GM03348 (cell line): ENCODE measurements at places on chromosomes 5 and 9.

DNA sequence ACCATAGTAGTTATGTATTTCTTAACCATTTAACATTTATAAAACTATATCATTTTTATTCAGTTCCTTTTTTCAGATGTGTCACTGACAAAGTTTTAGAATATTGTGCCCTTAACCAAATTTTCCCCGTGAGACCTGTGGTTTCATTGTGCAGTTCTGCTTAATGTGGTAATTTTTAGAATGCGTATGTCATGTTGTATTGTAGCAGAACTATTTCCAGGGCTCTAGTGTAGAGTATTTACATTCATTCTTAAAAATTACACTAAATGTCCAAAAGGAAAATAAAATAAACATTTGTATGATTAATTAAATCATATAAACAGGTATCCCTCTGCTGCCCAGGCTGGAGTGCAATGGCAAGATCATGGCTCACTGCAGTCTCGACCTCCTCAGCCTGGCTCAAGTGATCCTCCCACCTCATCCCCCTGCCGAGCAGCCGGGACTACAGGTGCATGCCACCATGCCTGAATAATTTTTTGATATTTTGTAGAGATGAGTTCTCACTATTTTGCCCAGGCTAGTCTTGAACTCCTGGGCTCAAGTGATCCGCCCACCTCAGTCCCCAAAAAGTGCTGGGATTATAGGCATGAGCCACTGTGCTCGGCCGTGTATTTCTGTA, 15.4 kb downstream of the SERINC5 start:
- DNase-seq = no peak

GRCh38 chr9:134179918-134180785, 15.8 kb upstream of the RNU6ATAC start:
- no peak for DNase-seq

DNA sequence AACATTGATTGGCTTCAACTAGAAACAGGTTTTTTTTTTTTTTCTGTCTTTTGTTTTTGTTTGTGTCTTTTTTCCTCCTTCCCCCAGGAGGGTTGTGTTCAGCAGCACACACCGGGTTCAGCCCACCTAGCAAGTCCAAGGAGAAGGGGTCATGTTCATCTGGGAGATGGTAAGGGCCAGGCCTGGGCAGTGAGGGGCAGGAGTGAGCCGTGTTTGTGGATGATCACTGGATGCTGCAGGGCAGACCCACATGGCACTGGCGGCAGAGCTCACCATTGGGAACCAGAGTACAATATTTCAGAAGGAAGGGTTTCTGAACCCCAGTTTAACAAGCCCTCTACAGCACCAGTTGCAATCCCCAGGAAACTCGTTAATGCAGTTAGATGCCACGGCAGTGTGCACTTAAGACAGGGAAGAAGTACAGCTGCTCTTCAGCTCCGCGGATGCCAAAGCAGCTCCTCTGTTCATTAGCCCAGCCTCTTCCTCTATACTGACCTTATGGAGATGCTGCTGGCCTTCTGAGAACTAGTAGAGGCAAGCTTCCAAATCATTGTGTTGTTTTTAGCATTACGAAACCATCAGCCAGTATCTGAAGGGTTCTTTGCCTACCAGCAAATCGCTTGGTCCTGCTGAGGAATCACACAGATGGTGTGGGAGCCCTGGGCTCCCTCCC, 508.2 kb upstream of the WWC1 start:
- DNase-seq = no peak

DNA sequence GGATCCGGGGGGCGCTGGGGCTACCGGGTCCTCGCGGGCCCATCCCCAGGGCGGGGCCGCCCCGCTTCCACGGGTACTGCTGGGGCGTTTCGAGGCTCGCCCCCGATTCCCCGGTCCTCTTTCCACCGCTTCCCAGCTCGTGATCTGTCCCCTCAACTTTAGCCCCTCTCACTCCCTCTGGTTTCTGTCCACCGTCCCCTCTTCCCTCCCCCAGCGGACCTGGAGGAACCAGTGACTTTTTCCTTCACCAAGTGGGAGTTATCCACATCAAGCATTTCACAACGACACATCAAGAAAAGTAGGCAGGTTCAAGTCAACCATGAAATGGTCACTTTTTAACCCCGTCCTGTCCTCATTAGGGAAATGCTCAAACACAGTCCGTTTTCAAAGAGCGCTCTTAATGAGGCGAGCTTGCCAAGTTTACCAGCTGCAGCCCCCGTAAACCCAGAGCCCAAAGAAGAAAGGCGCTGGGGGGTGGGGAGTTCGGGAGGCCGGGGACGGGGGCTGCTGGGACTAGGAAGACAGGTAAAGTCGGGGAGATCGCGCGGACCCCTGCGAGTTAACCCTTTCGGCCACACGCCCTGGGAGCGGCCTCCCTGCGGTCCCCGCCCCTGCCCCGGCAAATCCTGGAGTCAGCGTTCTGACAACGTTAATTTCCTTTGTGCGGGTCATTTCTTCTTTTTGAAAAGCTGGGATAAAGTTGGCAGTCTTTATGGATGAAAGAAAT, 2.1 kb upstream of the NFIB start:
- peak; percentile 14 for DNase-seq

GRCh38 chr9:92100237-92100911, 14.8 kb downstream of the SPTLC1 start:
- DNase-seq = peak; percentile 88

DNA sequence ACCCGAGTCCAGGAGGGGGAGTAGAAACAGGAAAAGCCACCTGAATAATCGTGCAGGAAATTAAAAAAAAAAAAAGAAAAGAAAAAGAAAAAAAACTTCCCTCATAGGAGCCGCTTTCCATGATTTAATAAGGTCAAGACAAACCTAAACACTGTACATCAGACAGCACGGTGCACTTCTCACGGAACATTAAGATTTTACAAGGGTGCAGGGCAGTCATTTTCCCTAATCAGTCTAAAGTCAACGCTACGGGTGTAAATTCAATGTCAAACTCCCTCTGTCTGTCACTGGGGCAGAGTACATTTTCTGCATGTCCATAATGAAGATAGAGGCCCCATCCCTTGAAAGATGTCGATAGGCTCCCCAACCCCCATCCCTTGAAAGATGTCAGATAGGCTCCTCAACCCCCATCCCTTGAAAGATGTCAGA, 139.7 kb downstream of the TSSK1B start:
- no peak for DNase-seq

DNA sequence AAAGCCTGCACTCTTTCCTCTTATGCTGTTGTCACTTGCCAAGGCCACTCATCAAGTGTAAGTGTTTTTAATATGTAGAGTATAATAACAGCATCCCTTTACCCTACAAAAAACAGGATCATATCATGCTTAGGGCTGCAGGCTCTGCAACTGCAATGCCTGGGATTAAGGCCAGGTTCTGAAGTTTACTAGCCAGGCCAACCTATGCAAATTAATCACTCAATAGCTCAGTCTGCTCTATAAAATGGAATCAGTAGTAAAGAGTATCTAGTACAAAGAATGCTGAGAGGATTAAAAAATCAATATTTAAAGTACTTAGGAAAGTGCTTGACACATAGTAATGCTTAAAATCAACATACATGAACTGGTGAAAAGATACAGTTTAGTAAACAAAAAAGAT, 253.3 kb downstream of the EDIL3 start:
- no peak for DNase-seq
